ENCODE measurements at places on chromosomes 2 and 18.

- DNase-seq = no peak
Observed at GRCh38 chr2:172829229-172829628, 93.6 kb downstream of the RAPGEF4 start.

- no peak for DNase-seq
Observed at GRCh38 chr18:80253871-80254492, 6.7 kb upstream of the PARD6G start.

GRCh38 chr2:132884292-132884691 lies 214.3 kb upstream of the LYPD1 start:
- no peak for DNase-seq

GRCh38 chr18:31241425-31241824 lies 76.5 kb upstream of the DSG1 start:
- DNase-seq = no peak

GRCh38 chr2:239629926-239630617 lies 229.3 kb upstream of the HDAC4 start:
- DNase-seq = no peak

DNA sequence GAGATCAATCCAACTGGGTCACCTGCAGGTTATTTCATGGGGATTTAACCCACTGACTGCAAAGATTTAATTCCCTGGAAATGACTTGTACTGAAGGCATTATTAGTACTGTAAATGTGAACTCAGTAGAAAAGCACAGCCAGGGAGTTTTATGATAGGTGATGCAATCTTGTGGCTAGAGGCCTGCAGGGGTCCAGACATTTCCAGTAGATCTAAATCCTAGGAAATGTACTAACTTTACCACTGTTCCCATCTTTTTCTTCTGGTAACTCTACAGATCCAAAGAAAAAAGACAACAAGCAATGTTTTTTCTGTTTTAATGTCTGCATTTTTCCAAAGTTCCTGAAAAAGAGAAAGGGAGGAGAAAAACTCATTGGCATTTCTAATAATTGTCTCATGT lies 500.1 kb downstream of the ARHGAP15 start:
- no peak for DNase-seq

Data from ovary (tissue), 10 donors.